ENCODE measurements at places on chromosomes 13 and 19.

- peaks cover 4% of the 10 kb centered on the region for H3K27me3 ChIP-seq
- DNase-seq, result no peak
- H3K4me3 ChIP-seq, result no peak overlapping the region
- H3K4me1 ChIP-seq, result no peaks in the 10 kb centered on the region
- no peak overlapping the region for H3K27ac ChIP-seq
- no peaks in the 10 kb centered on the region for H3K36me3 ChIP-seq
Observed at GRCh38 chr19:18975869-18976268, 34.9 kb upstream of the HOMER3 start.

- no peaks in the 10 kb centered on the region for H3K36me3 ChIP-seq
- H3K4me3 ChIP-seq, result no peak overlapping the region
Observed at GRCh38 chr13:47277774-47278173, 380.9 kb upstream of the HTR2A start.

GRCh38 chr13:83827338-83827737 is 54.9 kb downstream of the SLITRK1 start:
- no peak for DNase-seq
- H3K27ac ChIP-seq, result no peak overlapping the region
- no peak overlapping the region for H3K4me3 ChIP-seq
- H3K36me3 ChIP-seq, result no peaks in the 10 kb centered on the region
- H3K27me3 ChIP-seq, result no peaks in the 10 kb centered on the region
- H3K4me1 ChIP-seq, result no peaks in the 10 kb centered on the region

GRCh38 chr13:51361106-51361505 is 21.6 kb downstream of the SERPINE3 start:
- no peak overlapping the region for H3K27ac ChIP-seq
- no peaks in the 10 kb centered on the region for H3K4me1 ChIP-seq
- H3K36me3 ChIP-seq, result peaks cover 19% of the 10 kb centered on the region

DNA sequence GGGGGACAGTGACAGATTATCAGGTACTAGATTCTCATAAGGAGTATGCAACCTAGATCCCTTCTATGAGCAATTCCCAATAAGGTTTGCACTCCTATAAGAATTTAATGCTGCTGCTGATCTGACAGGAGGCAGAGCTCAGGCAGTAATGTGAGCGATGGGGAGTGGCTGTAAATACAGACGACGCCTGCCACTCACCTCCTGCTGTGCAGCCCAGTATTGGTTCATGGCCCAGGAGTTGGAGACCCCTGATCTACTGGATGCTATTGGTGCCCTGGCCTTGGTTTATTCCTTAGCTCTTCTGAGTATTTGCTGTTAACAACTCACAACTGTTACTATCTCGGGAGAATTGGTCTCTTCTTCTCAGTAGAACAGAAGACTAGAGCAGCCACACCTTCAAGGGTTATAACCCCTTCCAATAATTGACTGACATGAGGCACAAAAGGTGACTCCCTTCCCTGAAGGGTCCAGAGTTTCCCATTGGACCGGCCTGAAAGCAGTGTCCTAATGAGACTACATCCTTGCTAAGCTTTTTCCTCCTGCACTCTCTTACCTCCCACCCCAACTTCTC is 35.0 kb upstream of the RBM26 start:
- H3K4me1 ChIP-seq, result no peaks in the 10 kb centered on the region
- no peak overlapping the region for H3K4me3 ChIP-seq
- no peaks in the 10 kb centered on the region for H3K27me3 ChIP-seq
- H3K27ac ChIP-seq, result no peak overlapping the region
- DNase-seq, result no peak

Data from CD4-positive, alpha-beta T cell (primary cell).